ENCODE measurements at places on chromosomes 1 and 21. TPM values are rescaled to one million over a fixed set of nuclear protein-coding genes. Genes with fewer than 3 reads are reported as not detected.

The RGS4 gene
- total RNA-seq, result 0.52 TPM

The PTGFRN gene
- 99.6 TPM for total RNA-seq

The MPL gene
- 0.40 TPM for total RNA-seq

The CELA2A gene
- not detected for total RNA-seq

The ATP1A2 gene
- 243 TPM for total RNA-seq

The ADORA1 gene
- 13.5 TPM for total RNA-seq

The C1orf141 gene
- not detected for total RNA-seq

The LAMB3 gene
- total RNA-seq, result 5.2 TPM

The TMPRSS15 gene
- total RNA-seq, result not detected

The PAPPA2 gene
- total RNA-seq, result 0.45 TPM

The IVL gene
- not detected for total RNA-seq

The FCRL2 gene
- total RNA-seq, result not detected

- no peak for DNase-seq
These were observed 5.1 kb upstream of the C1orf162 start for GRCh38 chr1:111468717-111469100.

DNA sequence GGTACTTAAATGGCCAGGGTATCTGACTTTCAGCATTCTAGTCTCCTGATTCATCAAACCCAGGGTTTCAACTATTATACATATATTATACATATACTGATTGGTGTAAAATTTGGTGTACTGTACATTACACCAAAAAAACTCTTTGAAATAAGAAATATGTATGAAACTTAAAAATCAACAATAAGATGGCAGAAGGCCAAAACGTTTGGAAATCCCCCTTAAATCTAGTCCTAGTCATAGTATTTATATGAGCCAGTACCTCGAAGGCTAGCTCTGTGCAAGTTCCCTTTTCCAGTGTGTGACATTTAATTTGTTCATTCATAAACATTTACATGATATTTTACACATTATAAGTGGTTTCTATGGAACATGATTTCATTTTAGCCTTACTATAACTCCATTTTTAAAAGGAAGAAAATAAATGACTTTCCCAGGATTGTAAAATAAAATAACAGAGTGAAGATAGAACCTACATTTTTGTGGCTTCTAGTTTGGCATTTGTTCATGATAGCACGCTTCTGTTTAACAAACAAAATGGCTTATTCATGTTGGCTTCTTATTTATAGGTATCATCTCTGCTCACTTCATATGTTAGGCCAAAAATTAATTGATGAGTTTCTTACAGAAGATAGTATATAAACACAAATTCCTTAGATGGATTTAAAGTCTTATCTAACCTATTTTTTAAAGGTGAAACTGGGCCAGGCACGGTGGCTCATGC is 18.8 kb upstream of the ZNF281 start:
- no peak for DNase-seq

- DNase-seq, result no peak
These were observed 434.9 kb upstream of the DAB1 start for GRCh38 chr1:57858740-57859139.

GRCh38 chr1:185862235-185862634 is 128.0 kb downstream of the HMCN1 start:
- no peak for DNase-seq

- no peak for DNase-seq
These were observed 41.6 kb upstream of the MTR start for GRCh38 chr1:236753516-236753915.

- DNase-seq, result no peak
These were observed 80.9 kb downstream of the NENF start for GRCh38 chr1:212513586-212513985.

DNA sequence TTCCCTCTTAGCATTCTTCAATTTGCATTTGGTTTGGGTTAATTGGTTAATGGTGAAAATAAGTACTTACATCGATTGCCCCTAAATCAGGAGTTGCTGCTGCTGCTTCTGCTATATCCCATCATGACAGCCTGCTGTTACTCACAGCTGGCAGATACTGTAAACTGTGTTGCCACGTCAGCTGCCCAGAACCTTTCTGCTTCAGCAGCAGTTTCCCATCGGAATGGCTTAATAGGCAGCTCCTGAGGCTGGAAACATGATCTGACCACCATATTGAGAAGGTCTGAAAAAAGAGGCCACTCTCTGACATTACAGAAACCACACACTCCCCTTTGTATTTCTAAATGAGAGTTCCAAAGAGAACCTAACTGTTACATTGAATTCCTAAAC is 14.3 kb upstream of the SEC16B start:
- DNase-seq, result peak; percentile 34

DNA sequence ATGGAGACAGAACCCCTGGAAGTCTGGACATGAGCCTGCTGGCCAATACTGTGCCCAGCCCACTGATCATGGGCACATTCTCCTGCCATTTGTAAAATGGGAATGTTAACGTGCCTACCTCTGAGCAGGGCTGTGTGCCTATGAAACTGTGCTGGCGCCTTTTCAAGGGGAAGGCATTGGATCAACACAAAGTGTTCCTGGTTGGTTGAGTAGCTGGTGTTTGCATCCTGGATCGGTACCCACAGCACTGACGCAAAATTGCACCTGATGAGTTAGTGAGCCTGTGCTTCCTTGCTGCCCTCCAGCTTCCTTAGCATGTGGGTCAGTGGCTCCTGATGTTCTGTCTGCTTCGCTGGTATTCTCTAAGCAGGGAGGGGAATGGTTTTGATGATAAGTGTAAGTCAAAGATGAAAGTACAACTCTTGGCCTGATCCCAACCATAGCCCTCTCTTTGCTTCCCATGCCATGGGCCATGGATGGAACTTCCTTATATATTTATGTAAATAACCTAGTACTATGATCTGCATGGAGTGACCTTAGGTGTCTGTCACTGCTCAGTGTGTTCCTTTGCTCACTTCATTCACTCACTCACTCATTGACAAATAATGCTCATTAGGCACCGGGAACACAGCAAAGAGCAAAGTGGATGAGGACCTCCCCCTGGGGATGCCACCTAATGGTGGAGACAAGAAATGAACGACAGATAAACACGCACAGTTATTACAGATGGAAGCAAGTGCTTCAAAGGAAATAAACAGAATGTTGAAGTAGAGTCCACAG is 22.7 kb downstream of the MAB21L3 start:
- no peak for DNase-seq

GRCh38 chr1:54715493-54716298 is at the start of gene TTC4:
TSS of gene TTC4 (plus strand) at chr1:54715861. CDS start at chr1:54715909, 48 bp downstream.
- peak; percentile 91 for DNase-seq

DNA sequence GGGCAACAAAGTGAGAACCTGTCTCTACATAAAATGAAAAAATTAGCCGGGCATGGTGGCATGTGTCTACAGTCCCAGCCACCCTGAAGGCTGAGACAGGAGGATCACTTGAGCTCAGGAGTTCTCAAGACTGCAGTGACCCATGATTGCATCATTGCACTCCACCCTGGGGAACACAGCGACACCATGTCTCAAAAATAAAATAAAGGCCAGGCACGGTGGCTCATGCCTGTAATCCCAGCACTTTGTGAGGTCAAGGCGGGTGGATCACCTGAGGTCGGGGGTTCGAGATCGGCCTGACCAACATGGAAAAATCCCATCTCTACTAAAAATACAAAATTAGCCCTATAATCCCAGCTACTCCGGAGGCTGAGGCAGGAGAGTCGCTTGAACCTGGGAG is 20.1 kb downstream of the ANKRD13C start:
- DNase-seq, result no peak

GRCh38 chr1:17204546-17205440 is at the start of gene PADI1:
TSS of gene PADI1 (plus strand) at chr1:17205128. CDS start at chr1:17205218, 90 bp downstream.
- DNase-seq, result no peak

DNA sequence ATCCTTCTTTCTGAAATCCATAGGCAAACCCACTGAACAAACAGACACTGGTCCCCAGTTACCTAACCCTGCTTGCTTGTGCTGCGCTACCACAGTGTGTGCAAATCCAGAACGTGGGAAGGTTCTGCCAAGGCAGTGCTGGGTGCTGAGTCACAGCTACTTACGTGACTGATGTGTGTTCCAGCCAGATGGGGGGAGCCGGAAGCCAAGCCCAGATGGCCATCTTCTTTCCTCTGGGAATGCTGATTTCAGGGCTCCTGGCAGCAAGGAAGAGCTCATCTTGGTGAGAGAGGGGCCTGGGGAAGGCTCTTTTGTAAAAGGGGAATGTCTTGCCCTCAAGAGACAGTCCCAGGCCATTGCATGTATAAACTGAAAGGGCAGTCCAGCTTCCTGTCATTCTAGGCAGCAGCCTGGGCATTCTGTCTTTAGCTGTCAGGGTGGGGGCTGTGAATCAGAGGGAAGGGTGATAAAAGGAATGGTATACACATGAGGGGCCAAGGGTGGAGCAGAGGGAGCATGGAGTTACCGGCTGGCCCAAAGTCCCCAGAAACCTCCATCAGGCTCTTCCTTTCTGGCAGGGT is 54.1 kb downstream of the CD46 start:
- peak; percentile 86 for DNase-seq

- no peak for DNase-seq
These were observed 97.8 kb downstream of the CD247 start for GRCh38 chr1:167420510-167420909.

DNA sequence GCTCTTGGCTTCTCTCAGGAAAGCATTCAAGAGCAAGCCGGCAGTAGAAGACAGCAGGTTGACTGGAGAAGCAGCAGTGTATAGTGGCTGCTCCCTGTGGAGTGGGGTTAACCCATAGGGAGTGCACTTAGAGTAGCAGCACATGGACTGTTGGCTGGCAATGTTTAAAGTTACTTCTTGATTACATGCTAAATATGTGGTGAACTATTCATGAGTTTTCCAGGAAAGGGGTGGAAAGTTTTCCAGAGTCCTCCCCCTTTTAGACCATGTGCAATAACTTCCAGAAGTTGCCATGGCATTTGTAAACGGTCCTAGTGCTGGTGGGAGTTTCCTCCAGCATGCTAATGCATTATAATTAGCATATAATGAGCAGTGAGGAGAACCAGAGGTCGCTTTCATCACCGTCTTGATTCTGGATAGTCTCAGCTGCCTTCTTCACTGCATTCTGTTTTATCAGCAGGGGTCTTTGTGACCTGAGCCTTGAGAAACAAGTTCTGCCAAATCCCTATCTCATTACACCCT is 131.8 kb downstream of the CCDC185 start:
- no peak for DNase-seq

- no peak for DNase-seq
These were observed 84.9 kb downstream of the SIM2 start for GRCh38 chr21:36783612-36784374.

- peak; percentile 79 for DNase-seq
These were observed 115.6 kb upstream of the SLC45A1 start for GRCh38 chr1:8202182-8202905.

GRCh38 chr21:18810136-18810535 is 406.6 kb upstream of the TMPRSS15 start:
- no peak for DNase-seq
